HCT116 (cell line): ENCODE measurements at places on chromosomes 12 and 14. TPM values are rescaled to one million over a fixed set of nuclear protein-coding genes. Genes with fewer than 3 reads are reported as not detected.

- DNase-seq = peak; percentile 41
Measured at GRCh38 chr12:19707948-19708409, 268.7 kb downstream of the AEBP2 start.

DEGS2 gene
- 1.8 TPM for total RNA-seq

STON2 gene
- 4.1 TPM for total RNA-seq

- DNase-seq = no peak
Measured at GRCh38 chr12:56042843-56043242, 1.1 kb downstream of the RPS26 start.

- DNase-seq = no peak
Measured at GRCh38 chr12:50600364-50600763, 95.6 kb downstream of the DIP2B start.

- DNase-seq = no peak
Measured at GRCh38 chr12:120537856-120538220, 3.7 kb downstream of the RNF10 start.

SART3 gene
- 76.1 TPM for total RNA-seq

TAC3 gene
- not detected for total RNA-seq

DNA sequence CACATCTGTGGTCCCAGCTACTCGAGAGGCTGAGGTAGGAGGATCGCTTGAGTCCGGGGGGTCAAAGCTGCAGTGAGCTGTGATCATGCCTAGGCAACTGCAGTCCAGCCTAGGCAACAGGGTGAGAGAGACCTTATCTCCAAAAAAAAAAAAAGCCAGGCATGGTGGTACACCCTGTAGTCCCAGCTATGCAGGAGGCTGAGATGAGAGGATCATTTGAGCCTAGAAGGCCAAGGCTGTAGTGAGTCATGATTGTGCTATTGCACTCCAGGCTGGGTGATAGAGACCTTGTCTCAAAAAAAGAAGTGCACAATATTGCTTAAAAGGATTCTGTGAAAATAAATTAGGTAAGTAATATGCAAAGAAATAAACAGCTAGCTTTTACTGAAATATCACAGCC lies 17.0 kb downstream of the NAA25 start:
- no peak for DNase-seq

- no peak for DNase-seq
Measured at GRCh38 chr12:81757731-81758365, 1.3 kb downstream of the PPFIA2 start.

DNA sequence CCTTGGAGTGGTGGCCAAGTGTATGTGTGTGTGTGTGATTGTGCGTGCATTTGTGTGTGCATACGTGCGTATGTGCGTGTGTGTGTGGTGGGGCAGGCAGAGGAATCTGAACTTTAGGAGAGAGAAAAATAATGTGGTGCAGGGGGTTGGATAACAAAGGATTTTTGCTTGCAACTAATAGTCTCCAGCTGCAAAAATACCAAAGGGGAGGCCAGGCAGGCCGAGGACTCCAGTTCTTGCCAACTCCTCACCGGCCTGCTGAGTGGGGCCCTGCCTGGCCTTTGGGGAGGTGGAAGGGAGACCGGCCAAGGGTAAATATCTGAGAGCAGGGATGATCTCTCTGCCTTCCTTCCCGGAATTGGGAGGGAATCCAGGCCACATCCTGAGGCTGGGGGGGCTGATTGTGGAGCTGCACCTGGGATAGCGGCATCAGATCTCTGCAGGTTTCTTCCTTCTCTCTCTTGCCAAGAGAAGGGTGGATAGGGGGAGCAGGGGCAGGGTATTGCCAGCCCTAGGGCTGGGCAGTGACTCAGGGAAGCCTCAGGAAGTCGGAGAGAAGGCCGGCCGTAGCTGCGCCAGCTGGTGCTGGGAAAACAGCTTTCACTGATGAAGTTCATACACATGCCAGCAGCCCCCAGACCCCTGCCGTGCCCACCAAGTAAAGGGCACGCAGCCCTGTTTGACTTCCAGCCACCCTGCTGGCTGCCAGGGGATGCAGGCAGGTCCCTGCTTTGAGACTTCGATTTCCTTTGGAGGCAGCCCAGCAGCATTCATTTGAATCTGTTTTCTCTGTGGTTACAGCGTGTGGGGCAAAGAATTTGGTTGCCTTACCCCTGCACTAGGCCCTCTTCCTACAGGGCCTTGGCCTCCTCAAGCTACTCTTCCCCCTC lies 4.6 kb upstream of the LRP1-AS start:
- DNase-seq = no peak

STAT6 gene
- total RNA-seq = 78.5 TPM
